ENCODE measurements at places on chromosomes 11 and 22.
A peak's percentile ranks its signal among the peaks of the same experiment; 100 is the strongest.

- peak; percentile 14 for DNase-seq
These were observed at the start of gene CARD10 for GRCh38 chr22:37519268-37520195. Gene CARD10, minus strand, starts transcription at chr22:37519415. Its CDS starts 215 bp downstream, at chr22:37519200.

- peak; percentile 38 for DNase-seq
These were observed 400.3 kb downstream of the AASDHPPT start for GRCh38 chr11:106477776-106478175.

- DNase-seq, result no peak
These were observed 48.6 kb upstream of the OLFML1 start for GRCh38 chr11:7436657-7437056.

GRCh38 chr22:35312198-35313059, 12.7 kb downstream of the TOM1 start:
- DNase-seq, result peak; percentile 49

DNA sequence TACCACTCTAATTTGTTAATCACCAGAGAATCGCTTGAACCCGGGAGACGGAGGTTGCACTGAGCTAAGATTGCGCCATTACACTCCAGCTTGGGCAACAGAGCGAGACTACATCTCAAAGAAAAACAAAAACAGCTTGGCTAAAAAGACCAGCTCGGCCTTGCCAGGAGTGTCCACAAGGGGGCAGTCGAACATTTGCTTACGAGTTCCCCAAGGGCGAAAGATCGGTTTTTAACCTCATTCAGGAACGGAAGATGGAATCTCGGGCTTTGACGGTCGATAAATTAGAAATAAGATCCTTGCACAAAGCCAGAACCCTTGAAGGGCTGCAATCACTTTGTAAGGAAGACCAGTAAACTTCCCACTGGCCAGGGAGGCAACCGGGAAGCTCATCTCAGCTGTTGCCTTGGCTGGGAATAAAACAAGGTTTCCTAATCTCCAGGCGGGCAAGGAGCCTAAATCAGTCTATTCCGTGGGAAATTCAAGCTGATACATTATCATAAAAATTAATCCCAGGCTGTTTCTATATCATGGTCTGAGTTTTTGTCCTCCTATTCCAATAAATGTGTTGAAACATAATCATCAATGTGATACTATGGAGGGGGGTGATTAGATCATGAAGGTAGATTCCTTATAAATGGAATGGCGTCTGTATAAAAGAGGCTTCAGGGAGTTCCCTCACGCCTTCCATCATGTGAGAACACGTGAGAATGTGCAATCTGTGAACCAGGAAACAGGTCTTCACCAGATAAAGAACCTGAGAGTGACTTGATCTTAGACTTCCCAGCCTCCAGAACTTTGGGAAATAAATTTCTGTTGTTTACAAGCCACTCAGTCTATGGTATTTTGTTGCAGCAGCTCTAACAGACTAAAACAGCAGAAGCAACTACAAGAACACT, 14.9 kb upstream of the SLC29A2 start:
- DNase-seq, result peak; percentile 79

DNA sequence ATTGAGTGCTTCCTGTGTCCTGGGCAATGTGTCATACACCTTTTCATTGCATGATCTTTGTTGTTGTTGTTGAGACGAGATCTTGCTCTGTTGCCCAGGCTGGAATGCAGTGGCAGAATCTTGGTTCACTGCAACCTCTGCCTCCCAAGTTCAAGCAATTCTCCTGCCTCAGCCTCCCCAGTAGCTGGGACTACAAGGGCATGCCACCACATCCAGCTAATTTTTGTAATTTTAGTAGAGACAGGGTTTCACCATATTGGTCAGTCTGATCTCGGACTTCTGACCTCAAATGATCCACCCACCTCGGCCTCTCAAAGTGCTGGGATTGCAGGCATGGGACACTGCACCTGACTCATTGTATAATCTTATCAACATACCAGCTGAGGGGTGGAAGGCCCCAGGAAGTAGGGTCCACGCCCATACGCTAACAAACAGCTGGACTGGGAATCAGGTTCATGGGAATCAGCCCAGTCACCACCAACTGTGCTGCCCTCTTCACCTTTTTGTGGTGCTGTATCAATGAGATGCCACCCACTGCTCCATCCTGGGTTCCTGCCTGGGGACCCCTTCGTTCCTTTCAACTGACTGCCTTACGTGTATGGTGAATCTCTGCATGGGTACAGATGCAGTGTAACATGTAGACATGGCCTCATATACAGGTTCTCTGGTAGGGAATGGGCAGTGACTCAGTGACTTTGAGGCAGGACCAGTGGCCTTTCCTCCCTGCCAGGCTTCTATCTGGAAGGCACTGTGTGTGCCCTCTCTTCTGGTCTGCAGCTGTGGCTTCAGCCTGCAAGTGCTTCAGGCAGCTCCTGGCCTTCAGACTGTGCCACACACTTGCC, 32.5 kb upstream of the YWHAH start:
- no peak for DNase-seq

- peak; percentile 92 for DNase-seq
These were observed 100.3 kb downstream of the CCDC83 start for GRCh38 chr11:85955531-85955930.

DNA sequence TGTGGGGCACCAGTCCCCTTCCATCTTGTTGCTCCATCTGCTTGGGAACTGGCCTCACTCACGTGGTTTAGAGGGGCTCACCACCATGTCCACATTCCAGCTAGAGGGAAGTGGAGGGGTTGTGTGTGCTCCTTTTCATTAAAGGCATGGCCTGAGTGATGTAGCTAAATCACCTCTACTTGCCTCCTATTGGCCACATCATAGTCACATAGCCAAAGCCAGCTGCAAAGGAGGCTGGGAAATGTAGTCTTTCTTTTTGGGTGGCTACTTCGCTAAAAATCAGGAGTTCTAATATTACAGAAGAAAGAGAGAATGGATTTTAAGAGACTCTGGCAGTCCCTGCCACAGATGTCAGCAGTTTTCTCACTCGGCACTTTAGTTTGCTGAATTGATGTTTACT, 63.0 kb upstream of the ALX4 start:
- no peak for DNase-seq

- DNase-seq, result no peak
These were observed 35.0 kb downstream of the PPFIA1 start for GRCh38 chr11:70305501-70305900.

DNA sequence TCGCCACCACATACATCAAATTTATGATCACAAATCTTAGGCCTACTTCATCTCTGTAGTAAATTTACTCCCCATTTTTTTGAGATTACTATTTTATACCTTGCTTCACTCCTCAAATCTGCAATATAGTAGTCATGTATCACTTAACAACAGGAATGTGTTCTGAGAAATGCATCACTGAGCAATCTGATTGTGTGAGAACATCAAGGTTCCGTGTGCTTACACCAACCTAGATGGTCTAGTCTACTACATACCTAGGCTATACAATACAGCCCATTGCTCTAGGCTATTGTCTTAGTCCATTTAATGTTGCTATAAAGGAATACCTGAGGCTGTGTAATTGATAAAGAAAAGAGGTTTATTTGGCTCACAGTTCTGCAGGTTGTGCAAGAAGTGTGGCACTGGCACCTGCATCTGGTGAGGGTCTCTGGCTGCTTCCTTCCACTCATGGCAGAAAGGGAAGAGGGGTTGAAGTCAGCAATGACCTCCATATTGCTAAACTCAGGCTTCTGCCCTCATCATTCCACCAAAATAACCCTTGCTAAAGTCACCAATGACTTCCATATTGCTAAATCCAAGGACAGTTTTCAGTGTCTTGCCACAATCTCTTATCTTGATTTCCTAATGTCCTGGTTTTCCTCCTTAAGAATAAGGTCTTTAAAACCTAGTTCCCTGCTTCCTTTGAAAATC, 140.3 kb downstream of the RBFOX2 start:
- DNase-seq, result no peak

GRCh38 chr11:58546841-58547240, 28.8 kb downstream of the LPXN start:
- no peak for DNase-seq

- DNase-seq, result no peak
These were observed 6.2 kb downstream of the ZDHHC8 start for GRCh38 chr22:20137671-20138416.

DNA sequence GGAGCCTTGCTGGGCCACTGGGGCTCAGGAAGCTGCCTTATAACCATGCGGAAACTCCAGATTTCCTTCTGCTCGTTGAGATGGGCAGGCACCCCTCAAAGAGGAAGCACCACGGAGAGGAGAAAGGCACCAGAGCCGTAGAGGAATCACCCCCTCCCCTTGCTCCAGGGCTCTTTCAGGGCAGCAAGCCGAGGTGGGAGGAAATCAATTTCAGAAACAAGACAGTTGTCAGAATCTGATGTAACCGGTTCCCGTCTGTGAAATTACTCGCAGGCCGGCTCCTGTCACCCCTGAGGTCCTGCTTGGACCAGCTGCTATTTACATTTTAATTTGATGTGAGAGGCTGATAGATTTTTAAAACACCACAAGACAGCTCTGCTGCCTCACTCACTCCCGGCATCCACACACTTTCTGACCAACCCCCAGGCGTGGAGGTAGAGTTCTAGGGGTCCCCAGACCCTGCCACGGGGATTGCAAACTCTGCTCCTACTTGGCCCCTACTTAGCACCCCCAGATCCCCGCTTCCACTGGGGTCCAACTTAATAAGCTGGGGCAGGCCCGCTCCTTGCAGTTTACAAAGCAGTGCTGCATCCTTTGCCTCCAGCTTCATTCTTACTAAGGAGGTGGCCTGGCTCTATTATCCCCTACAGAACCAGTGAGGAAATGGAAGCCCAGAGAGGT, 162.5 kb downstream of the CEP164 start:
- DNase-seq, result no peak

- no peak for DNase-seq
These were observed 94.3 kb downstream of the GAB2 start for GRCh38 chr11:78323363-78323762.

DNA sequence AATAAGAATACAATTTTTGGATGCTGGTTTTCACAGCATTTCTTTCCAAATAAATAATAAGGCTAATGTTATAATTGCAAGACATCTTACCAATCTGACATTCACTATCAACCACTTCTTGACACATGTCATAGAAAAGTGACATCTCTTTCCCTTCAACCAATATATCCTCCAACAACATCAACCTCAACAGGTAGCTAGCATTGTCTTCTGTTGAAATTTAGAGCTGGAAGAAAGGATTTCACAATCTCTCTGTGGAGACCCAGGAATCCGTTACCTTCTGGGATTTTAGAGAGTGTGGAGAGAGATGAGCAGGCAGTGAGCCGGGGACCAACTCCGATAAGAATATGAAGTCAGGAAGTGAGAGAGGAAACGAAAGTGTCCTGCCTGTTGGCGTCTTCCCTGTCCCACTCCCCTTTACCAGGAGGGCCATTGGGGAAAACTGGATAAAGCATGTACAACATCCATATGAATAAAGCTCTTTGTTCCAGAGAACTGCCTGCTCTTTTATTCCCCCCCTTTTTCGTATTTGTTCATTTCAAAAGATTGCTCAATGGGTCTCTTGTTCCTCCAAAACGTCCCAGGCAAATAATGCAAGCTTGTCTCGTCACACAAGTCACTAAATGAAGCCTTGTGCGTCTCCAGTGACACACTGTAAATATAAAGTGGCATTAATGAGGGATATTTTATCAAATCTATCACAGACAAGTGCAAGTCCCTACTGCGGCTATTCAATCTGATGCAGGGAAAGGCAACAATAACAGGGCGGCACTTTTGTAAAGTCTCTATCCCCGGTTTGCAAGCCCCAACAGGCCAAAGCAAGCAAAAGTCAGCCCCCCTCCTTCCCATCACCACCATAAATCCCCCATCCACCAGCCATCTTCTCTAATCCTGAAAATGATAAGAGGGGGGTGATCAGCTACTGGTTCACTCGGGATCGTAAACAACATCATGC, 3.4 kb downstream of the CADM1 start:
- no peak for DNase-seq
